Muscle of leg (tissue), 16 donors: ENCODE measurements at places on chromosomes 4 and X. TPM values are rescaled to one million over a fixed set of nuclear protein-coding genes. Genes with fewer than 3 reads are reported as not detected.

DNA sequence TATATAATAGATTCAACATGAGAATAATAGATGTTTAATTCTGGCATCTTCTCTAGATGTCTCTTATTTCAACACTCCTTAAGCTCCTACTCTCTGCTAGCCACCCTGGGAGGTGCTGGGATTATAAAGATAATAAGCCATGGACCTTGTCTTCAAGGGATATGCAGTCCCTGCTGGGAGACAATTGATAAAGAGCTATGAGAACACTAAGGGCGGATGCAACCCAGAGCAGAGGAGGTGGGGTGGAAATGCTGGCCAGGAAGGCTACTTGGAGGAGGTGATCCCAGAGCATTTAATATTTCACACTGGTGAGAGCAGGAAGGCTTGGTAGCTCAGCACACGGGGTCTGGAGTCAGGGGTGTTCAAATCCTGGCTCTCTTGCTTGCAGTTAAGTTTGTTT is 18.3 kb upstream of the PGRMC2 start:
- DNase-seq: no peak
- peaks cover 9% of the 10 kb centered on the region for H3K4me1 ChIP-seq
- H3K27me3 ChIP-seq: no peaks in the 10 kb centered on the region
- H3K4me3 ChIP-seq: no peak overlapping the region
- H3K36me3 ChIP-seq: no peaks in the 10 kb centered on the region

DNA sequence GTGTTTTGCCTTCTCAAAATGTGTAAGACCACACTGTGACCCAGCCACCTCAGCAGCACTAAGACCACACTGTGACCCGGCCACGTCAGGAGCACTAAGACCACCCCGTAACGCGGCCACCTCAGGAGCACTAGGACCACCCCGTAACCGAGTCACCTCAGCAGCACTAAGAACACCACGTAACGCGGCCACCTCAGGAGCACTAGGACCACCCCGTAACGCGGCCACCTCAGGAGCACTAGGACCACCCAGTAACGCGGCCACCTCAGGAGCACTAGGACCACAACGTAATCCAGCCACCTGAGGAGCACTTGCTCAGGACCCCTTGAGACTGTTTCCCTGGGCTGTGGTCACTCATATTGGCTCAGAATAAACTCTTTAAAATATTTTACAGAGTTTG is 71.7 kb downstream of the MTNR1A start:
- H3K27me3 ChIP-seq: no peaks in the 10 kb centered on the region
- H3K27ac ChIP-seq: no peak overlapping the region
- no peak for DNase-seq
- H3K4me3 ChIP-seq: no peak overlapping the region

- DNase-seq: no peak
- no peaks in the 10 kb centered on the region for H3K27me3 ChIP-seq
- peaks cover 10% of the 10 kb centered on the region for H3K36me3 ChIP-seq
Observed at GRCh38 chrX:24168807-24169206, 19.3 kb downstream of the ZFX start.

GRCh38 chrX:42720209-42720608 is 57.8 kb downstream of the PPP1R2C start:
- no peak for DNase-seq
- no peaks in the 10 kb centered on the region for H3K36me3 ChIP-seq
- peaks cover 8% of the 10 kb centered on the region for H3K27me3 ChIP-seq
- no peaks in the 10 kb centered on the region for H3K4me1 ChIP-seq
- H3K4me3 ChIP-seq: no peak overlapping the region

DNA sequence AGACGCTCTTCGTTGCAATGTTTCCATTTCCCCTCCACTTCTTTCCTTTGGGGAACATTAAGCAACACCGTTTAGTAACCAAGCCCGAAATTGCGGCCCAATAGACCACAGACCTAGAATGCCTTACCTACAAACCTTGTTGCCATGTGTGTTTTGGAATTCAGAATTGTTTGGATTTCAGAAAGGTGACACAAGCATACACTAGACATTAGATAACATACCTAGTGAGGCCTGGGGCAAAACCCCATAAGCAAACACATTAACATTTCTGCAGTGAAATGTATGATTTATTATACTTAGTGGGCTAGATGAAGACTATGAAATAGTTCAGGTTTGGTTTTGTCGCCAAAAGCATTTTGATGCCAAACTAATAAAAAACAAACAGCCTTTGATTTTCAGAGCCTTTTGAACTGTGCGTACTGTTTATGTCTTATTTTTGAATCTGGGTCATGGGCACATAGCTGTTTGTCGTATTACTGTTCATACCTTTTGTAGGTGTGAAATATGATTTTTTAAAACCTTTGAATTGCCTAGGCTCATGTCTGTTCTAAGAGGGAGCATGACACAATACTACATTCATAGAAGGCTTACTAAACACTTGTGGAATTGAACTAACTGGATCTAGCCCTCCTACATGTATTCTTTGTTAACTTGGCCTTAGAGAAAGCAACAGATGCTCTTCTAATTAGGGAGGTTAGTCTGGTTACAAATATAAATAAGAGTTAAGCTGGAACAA is 88.6 kb upstream of the TMEM164 start:
- H3K4me1 ChIP-seq: no peaks in the 10 kb centered on the region
- H3K4me3 ChIP-seq: no peak overlapping the region
- no peak for DNase-seq
- no peak overlapping the region for H3K27ac ChIP-seq
- peaks cover 12% of the 10 kb centered on the region for H3K27me3 ChIP-seq

DNA sequence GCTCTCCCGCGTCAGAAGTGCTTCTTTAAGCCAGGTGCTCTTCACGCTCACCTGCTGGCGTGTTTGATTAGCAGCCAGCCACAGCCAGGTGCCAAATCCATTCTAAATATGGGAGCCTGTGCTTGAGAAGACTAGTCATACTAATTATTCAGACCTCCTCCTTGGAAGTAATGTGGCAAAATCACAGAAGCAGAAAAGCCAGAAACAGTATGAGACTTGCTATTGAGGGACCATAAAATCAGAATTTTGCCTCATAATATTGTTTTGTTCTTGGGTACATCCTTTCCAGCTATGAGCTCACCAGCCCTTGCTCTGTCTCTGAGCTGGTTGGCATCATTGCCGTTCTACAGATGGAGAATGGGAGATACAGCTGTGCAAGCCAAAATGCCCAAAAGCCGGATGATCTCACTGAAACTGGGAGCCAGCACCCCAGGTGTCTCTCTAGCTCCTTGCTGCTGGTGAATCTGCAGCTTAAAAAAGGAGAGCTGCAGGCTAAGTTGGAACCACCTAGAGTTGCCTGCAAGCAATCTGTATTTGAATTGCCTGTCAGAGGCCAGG is 205.4 kb downstream of the SHROOM3 start:
- DNase-seq: peak; percentile 61
- no peaks in the 10 kb centered on the region for H3K27me3 ChIP-seq
- H3K36me3 ChIP-seq: no peaks in the 10 kb centered on the region
- no peak overlapping the region for H3K27ac ChIP-seq

DNA sequence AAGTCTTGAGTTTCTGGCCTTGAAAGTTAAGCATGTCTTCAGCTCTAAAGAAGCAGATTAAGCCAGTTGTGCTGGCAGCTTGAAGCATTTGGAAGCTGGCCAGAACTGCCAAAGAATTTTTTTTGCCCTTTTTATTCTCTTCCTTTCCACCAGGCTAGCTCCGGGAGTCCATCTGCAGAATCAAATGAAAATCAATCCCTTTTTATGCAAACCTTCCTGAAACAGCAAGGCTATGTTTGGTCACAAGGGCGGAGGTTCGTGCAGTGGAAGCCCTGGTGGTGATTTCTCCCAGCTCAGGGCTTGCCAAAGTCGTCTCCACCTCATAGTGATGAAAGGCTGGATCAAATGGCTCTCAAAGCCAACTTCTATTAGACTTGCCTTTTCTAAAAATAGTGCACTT is 21.6 kb upstream of the C4orf54 start:
- H3K27ac ChIP-seq: peak overlapping the region; percentile 66
- H3K27me3 ChIP-seq: no peaks in the 10 kb centered on the region
- H3K4me3 ChIP-seq: no peak overlapping the region
- peak; percentile 61 for DNase-seq
- H3K36me3 ChIP-seq: no peaks in the 10 kb centered on the region

- no peaks in the 10 kb centered on the region for H3K36me3 ChIP-seq
- H3K27me3 ChIP-seq: peaks cover 3% of the 10 kb centered on the region
- H3K4me3 ChIP-seq: peak overlapping the region; percentile 76
- H3K27ac ChIP-seq: peak overlapping the region; percentile 74
Observed at GRCh38 chr4:98659106-98659592, 738 bp upstream of the TSPAN5 start.

- H3K4me1 ChIP-seq: no peaks in the 10 kb centered on the region
- no peaks in the 10 kb centered on the region for H3K27me3 ChIP-seq
- no peak for DNase-seq
- H3K36me3 ChIP-seq: no peaks in the 10 kb centered on the region
- no peak overlapping the region for H3K27ac ChIP-seq
Observed at GRCh38 chr4:16801356-16801755, 97.1 kb downstream of the LDB2 start.

DNA sequence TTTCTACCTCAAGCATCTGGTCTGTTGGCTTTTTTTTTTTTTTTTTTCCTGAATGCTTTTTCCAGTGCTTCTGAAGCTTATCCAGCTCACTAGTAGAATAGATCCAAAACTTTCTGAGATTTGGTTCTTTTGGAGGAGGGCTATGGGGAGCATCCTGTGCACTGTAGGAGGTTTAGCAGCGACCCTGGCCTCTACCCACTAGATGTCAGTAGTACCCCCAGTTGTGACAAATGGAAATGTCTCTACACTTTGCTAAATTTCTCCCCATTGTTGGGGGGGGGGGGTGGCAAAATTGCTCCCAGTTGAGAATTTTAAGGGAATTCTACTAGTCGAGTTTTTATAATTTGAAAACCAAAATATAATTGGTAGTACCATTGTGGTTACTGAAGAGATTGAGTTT is 23.0 kb upstream of the PPA2 start:
- no peaks in the 10 kb centered on the region for H3K27me3 ChIP-seq
- DNase-seq: no peak
- no peak overlapping the region for H3K4me3 ChIP-seq
- H3K4me1 ChIP-seq: no peaks in the 10 kb centered on the region
- H3K36me3 ChIP-seq: no peaks in the 10 kb centered on the region
- H3K27ac ChIP-seq: no peak overlapping the region

DNA sequence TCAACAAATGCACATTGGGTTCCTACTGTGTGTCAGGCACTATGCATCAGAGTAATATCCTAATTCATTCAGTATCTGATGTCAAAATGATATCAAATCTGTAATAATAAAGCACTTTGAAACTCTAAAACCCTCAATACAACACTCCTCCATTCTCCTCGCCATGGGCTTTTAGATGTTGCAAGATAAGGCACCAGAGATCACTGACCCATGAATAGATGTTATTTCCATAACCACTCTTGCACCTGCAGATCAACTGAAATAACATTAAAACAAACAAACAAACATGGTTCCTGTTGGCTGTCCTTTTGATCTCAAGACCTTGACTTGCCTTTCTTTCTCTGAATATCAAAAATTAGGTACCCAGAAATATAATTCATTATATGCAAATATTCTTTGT is 100.2 kb downstream of the MAB21L2 start:
- H3K36me3 ChIP-seq: no peaks in the 10 kb centered on the region
- no peaks in the 10 kb centered on the region for H3K4me1 ChIP-seq
- no peaks in the 10 kb centered on the region for H3K27me3 ChIP-seq
- no peak overlapping the region for H3K4me3 ChIP-seq

GRCh38 chrX:151763711-151764110 is 29.2 kb downstream of the CNGA2 start:
- H3K27ac ChIP-seq: no peak overlapping the region
- no peaks in the 10 kb centered on the region for H3K4me1 ChIP-seq
- no peak for DNase-seq
- no peak overlapping the region for H3K4me3 ChIP-seq
- H3K36me3 ChIP-seq: no peaks in the 10 kb centered on the region
- H3K27me3 ChIP-seq: peaks cover 3% of the 10 kb centered on the region

DNA sequence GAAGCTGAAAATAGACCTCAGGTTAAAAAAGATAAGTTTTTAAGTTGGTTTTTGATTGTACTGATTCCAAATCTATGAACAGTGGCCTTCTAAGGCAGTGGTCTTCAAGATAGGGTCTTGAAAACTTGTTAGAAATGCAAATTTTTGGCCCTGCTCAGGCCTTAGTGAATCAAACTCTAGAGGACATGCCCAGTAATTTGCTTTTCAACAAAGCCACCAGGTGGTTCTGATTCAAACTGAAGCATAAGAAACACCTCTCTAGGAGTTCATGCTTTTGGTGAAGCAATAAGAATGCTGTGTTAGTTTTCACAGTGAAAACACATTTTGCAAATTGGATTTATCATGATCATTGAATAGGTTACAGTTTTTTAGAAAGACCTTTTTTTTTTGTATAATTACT is 1849.4 kb upstream of the AGA start:
- H3K27me3 ChIP-seq: no peaks in the 10 kb centered on the region
- no peak overlapping the region for H3K4me3 ChIP-seq
- no peaks in the 10 kb centered on the region for H3K36me3 ChIP-seq
- no peaks in the 10 kb centered on the region for H3K4me1 ChIP-seq
- no peak for DNase-seq

DNA sequence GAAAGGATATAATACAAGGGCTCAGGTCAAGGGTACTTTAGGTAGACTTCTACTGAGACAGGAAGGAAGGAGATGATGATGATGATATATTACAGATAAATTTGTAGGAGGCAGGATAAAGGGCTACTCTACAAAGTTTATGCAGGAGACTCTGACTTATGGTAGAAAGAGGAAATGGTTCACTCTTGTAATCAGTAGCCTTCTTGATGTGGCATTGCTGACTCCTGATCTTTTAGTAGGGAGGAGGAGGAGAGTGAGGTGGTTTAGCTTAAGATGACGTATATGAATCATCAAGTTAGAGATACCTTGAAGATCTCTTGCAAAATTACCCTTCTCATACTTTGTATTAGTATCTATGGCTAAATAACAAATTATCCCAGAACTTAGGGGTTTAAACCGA is 4.7 kb downstream of the BLTP1 start:
- no peaks in the 10 kb centered on the region for H3K27me3 ChIP-seq
- DNase-seq: no peak
- H3K36me3 ChIP-seq: peaks cover 8% of the 10 kb centered on the region
- H3K4me3 ChIP-seq: no peak overlapping the region
- peaks cover 4% of the 10 kb centered on the region for H3K4me1 ChIP-seq

DNA sequence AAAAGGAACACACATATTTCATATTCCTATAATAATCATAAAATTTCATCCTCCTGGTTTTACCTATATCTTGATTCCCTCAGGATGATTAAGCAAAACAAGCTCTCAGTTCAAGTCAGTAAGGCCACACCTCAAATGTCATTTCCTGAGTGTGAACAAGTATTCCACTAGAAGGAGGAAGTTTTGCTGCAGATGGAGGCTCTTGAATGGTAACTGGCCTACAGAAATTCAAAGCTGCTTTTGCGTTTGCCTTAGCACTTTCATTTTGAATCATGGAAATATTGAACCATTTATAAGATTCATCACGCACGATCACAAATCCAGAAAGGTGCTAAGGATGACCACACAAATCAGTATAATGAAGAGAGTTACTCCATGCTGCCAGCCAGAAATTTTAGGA is 254.4 kb upstream of the CXXC4 start:
- no peak overlapping the region for H3K27ac ChIP-seq
- no peak overlapping the region for H3K4me3 ChIP-seq
- DNase-seq: peak; percentile 18

GRCh38 chr4:92091335-92091734 is 212.4 kb upstream of the GRID2 start:
- no peaks in the 10 kb centered on the region for H3K4me1 ChIP-seq
- H3K36me3 ChIP-seq: no peaks in the 10 kb centered on the region
- DNase-seq: no peak
- H3K27ac ChIP-seq: no peak overlapping the region

Gene CFAP99
- 0.23 TPM for polyA plus RNA-seq

Gene H2BW2
- polyA plus RNA-seq: 0.51 TPM

Gene GRID2
- 0.29 TPM for polyA plus RNA-seq

Gene NMU
- polyA plus RNA-seq: 2.5 TPM

Gene ANAPC10
- polyA plus RNA-seq: 17.7 TPM

Gene GYG2
- 4.6 TPM for polyA plus RNA-seq

Gene ZNF157
- polyA plus RNA-seq: 0.19 TPM

Gene ARX
- polyA plus RNA-seq: 5.5 TPM

Gene SLC9B2
- 9.1 TPM for polyA plus RNA-seq

Gene IL1RAPL2
- 3.7 TPM for polyA plus RNA-seq

Gene DNAAF6
- polyA plus RNA-seq: not detected
